HAP-1 (cell line): ENCODE measurements at places on chromosomes 6 and 20.

DNA sequence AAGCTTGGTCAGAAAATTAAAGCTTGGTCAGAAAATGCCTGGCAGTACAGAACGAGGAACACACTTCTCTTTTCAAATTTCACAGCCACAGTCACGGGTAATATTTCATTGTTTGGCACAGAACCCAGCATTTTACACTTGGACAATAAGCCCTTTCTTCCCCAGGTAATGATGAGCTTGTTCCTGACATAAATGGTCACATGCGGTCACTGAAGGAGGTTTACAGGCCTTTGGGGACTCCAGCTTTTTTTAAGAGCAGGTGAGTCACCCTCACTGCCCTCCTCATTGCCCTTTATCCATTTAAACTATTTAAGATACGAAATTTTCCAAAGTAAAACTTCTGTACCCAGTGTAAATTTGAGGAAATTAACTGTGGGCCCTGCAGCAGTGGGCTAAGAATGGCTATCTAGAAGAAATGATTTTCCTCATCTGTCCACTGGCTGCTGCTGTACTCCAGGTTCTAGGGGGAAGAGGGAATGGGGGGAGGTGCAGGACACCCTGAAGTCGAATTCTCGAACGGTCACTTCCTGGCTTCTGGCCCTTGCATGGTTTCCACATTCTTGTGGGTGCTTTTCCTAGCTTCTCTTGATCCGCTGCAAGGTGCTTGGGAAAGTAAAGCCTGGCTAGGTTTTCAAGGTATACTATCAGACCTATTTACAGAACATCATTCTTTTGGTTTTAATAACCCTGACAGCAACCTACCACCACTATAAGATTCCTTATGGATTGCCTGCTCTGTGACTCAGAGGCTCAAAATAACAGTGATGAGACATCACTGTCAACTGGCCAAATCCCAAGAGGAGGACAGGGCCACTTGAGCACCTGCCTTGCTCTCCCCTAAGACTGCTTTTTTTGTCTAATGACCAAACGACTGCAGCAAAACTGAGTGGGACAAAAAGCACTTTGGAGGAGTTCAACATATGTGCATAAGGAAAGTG is 75.8 kb downstream of the PREP start:
- no peak for DNase-seq

- DNase-seq: no peak
These were observed 17.0 kb upstream of the TBCC start for GRCh38 chr6:42762950-42763349.

DNA sequence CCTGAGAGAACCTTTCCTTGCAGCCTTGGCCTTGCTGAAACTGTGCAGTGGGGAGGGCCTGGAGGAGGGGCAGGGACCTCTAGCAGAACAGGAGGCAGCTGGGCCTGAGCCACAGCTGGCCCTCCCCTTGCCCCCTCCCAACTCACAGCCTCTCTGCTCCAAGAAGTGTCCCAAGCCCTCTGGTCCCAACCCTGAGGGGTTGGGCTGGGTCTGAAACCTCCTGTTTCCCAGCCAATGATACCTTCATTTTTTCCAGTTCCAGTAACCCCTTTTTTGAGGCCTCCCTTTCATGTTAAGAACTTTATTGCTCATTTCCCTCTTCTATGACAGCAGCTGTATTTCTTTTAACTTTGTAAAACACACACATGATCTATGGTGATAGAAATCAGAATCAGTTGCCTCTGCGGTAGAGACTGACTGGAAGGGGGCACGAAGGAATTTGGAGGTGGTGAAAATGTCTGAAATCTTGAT is 17.9 kb upstream of the ARMC12 start:
- DNase-seq: no peak

GRCh38 chr6:124066946-124067552 is 263.4 kb downstream of the NKAIN2 start:
- no peak for DNase-seq

DNA sequence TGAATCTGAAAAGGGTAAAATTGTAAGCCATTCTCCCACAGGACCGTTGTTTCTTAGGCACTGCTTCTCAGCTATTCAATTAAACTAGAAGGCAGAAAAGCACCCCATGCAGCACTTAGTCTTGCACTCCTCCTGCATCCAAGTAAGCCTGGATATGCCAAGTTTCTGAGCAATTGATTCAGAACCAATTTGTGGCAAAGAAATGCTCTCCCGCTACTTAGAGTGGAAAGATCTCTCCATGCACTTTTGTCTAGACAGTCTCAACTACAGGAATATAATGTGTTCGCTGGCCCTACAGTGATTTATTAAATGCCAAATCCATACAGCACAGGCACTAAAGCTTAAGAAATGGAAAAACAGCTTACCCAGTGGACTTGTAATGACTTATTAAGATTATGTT is 338.5 kb downstream of the HACE1 start:
- DNase-seq: no peak

GRCh38 chr6:11527274-11527870 is 10.2 kb upstream of the TMEM170B start:
- DNase-seq: no peak

DNA sequence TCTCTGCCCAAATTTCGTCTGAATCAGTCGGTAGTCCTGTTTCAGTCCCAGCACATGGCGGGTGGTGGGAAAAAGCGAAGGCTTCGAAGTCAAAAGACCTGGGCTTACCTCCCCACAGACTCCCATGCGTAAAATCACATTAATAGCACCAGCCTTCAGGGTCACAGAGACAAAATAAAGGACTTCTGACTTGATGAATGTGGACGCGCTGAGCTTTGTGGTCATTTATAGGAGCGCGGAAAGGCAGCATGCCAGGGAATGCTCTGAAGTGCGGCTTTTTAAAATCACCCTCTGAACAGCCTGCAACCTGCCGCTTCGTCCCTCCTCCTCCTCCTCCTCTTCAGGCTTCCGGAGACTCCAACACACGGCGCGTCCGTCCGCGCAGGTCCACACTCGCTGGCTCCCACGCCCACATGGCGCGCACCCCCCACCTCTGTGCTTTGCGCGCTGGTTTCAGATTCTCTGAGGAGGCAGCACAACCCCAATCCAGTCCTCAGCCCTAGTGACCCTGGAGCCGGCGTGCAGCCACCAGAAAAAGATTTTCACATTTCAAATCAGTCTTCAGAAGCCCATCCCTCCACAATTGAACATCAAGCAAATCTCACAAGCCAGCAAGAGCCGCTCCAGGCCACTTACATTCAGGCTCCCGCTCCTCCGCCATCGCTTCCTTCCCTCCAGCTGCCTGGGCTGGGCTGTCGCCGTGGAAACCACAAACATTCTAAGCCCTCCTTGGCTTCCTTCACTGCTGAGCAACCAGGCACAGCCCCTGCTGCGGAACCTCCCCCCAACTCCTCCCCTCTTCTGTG is at the start of gene C6orf118:
Gene C6orf118, minus strand, starts transcription at position 680 of the 806 bp plus-strand sequence. Its CDS starts 19 bp downstream, at position 661.
- DNase-seq: peak; percentile 86
